ENCODE measurements at places on chromosomes 2 and 18.

- no peak for DNase-seq
These were observed 664 bp downstream of the DGUOK start for GRCh38 chr2:73927344-73927743.

DNA sequence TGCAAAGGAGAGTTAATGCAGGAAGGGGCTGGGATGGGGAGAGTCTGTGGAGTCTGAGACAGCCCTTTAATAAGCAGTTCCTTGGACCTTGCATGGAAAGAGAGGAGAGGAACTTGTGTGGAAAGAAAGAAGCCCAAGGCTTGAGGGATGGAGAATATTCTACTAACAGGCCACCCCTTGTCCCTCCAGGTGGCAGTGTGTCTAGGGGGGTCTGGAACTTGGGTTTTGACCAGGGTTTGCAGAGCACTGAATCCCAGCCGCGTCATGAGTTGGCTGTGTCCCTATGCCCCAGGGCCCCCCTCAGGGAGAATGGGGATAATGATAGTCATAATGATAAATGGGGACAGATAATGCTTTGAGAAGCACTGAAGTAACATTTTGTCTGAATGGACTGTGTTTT is 15.0 kb downstream of the TCF7L1 start:
- no peak for DNase-seq

DNA sequence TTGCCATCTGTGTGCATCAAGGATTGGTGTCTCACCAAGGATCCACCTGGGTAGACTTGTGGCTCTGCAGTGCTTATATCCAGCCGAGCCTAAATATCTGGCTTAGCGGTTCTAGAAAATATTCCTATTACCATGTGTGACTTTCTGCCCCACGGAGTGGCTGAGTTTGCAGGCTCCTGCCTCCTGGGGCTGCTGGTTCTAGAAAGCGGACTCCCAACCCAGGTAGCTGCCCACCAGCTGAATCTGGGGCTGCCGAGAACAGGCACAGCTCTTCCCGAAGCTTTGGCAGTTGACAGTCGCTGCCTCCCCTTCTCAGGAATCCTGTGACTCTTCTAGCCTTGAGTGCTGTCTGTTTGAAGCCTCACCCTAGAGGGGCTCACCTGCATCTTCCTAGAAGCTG is 104.6 kb downstream of the TPGS2 start:
- no peak for DNase-seq

DNA sequence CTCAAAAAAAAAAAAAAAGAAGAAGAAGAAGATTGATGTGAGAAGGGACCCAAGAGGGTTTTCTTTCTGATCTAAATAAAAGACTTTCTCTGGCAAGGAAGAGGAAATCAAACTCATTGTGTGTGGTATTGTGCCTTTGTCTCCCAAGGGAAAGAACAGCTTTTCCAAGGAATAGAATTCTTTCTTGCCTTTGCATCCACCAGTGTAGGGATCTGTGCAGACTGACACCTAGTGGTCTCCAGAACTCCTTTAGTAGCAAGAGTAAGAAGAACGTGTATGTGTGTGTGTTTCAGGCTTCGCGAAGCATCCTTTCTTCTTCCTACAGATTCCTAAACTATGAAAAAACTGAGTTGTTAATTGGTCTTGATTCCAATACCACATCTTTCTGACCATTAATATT is 33.5 kb upstream of the CRIM1 start:
- DNase-seq: no peak

DNA sequence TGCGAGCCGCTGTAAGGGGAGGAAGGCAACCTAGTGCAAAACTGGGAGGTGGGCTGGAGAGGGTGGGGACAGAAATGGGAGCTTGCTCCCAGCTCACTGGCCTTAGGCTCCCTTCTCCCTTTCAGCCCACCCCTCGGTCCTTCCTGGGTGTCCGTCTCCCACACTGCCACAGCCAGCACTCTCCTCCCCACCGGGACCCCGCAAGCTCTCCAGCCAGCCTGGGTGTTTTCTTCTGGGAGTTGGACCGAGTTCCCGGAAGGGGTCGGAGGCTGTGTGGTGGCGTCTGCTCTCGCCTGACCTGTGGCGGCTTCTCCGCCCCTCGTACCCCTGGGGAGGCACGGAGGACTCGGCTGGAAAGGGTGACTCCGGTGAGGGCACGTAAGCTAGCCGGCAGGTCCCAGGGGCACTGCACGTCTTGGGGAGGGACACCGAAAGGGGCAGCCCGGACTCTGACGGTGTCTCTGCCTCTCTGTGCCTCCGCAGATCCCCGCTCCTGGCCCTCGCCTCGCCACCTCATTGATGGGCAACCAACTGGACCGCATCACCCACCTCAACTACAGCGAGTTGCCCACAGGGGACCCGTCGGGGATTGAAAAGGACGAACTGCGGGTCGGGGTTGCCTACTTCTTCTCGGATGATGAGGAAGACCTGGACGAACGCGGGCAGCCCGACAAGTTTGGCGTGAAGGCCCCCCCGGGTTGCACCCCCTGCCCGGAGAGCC is 1.1 kb downstream of the LRATD1 start:
- no peak for DNase-seq

- no peak for DNase-seq
These were observed 117.0 kb downstream of the RBMS1 start for GRCh38 chr2:160376576-160376975.

DNA sequence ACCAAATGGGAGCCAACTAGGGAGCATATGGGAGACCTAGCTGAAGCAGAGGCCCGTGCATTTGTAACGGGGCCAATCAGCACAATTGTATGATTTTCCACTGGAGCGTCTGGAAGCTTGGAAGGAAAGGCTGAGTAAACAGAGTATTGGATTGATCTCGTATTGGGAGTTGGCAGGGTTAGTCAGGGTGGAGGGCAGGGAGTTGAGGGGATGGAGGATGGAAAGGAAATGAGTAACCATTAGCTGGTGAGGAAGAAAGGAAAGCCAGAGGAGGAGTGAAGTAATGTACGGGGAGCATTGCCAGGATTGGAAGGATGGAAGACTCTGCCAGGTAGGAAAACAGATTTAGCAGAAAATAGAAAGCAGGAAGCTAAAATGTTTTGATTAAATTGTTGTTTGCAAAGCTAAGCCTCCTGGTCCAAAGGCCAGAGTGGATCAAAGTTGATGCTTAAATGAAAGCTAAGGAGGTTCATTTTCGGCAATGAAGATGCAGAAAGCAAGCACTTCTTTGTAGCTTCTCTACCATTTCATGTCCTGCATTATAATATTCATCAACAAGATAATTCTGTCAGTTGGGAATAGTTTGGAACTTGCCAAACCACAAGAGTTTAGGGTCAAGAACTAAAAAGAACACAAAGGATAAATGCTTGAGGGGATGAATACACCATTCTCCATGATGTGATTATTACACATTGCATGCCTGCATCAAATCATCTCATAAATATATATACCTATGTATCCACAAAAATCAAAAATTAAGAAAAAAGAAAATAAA is 75.6 kb upstream of the TTN start:
- DNase-seq: no peak

Measured in CD4-positive, CD25-positive, alpha-beta regulatory T cell (primary cell).